ENCODE measurements at places on chromosomes 2 and 18.

DNA sequence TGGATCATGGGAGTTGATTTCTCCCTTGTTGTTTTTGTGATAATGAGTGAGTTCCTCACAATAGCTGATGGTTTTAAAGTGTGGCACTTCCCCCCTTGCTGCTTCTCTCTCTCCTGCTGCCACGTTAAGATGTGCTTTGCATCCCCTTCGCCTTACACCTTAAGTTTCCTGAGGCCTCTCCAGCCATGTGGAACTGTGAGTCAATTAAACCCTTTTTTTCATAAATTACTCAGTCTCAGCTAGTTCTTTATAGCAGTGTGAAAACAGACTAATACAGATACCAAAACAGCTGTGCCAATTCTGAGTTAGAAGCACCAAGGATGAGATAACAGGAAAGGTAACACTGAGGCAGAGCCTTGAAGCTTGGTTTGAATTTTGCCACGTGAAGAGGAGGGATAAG lies 44.7 kb downstream of the ITSN2 start:
- DNase-seq: no peak

GRCh38 chr2:219851169-219851568 lies 223.7 kb downstream of the SLC4A3 start:
- no peak for DNase-seq

GRCh38 chr2:36713310-36713709 lies 16.8 kb downstream of the VIT start:
- DNase-seq: no peak

DNA sequence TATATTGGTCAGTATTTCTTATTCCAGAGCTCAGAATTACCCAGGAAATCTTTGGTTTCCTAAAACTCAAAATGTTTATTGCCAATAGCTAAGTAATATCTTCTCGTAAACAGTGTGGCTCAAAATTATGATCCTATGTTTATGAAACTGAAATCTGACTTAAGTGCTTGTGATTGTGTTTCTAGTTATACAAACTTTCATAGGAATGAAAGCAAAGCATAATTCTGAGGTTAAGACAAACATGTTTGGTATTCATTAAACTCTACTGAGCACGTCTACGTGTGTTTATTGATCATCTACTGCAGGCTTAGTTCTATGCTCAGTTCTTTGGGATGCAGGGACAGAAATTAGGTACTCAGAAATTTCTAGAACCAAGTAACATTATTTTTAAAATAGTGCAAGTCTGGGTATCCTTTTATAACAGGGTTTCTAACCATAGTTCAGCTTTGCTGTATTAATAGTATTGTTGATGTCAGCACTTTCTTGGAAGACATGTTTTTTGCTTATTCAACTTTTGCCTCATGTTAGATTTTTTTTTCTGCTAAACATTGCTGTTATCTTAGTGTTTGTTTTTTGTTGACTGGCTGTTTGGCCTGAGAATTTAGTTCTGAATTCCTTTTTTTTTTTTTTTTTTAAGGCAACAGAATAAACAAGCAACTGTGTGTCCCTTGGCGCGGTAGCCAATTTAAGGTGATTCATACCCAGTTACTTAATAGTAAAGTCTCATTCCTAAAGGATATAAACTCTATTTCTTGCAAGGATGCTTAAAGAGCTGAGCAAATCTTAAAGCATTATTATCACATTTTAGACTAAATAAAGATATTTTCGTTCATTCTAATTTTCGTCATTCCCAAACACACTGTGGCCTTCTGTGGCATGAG lies 31.3 kb downstream of the PTPRM start:
- no peak for DNase-seq

DNA sequence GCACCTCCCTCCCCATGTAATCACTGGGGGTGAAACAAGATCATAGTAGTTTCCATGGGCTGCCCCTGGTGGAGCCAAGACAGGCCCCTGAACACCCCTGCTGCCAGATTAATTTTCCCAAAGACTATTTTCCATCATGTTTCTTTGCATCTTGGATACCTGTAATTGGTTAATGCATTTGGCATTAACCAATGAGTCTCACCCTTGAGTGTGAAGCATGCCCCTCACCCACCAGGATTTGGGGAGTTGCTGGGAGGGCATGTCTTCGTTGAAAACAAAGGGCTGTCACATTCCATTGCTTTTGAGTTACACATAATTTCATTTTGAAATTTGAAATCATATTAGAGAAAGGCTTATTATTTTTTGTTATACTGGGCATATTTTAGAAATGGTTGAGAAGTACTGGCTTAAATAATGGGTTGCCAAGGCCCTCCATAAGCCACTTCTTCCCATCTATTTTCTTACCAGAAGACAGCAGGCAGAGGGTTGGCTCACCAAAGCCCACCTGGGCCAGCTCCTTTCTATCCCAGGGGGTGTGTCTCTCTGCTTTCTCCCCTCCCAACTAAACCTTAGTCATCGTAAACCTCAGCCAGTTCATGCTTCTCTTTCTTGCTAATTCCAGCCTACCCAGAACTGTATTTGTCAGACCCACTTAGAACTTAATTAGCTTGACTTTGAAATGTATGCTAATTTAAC lies 51.8 kb downstream of the ATIC start:
- no peak for DNase-seq

DNA sequence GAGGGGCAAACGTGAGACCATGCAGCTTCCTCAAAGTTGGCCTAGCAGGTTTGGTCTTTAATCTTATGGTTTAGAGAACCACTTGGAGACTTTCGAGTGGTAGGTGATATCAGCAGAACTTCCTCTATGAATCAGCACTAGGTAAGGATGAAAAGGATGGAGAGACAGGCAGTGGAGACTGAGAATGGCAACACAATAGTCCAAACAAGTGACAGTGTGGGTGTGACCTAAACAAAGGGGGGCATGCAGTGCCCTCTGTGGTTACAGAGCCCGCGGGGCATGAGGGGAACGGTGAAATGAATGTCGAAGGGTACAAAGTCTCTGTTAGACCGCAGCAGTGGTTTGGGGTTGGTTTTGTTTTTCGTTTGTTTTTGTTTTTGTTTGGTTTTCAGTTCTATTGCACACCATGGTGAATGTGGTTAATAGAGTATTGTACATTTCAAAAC lies 143.9 kb downstream of the L3MBTL4 start:
- no peak for DNase-seq

- DNase-seq: no peak
Observed at GRCh38 chr2:11393711-11394236, 49.3 kb upstream of the ROCK2 start.

GRCh38 chr2:241344925-241345651 lies 11.0 kb upstream of the FARP2 start:
- DNase-seq: no peak

- no peak for DNase-seq
Observed at GRCh38 chr2:46394649-46395510, 84.5 kb upstream of the TMEM247 start.

- DNase-seq: no peak
Observed at GRCh38 chr2:19425419-19425818, 67.0 kb upstream of the OSR1 start.

DNA sequence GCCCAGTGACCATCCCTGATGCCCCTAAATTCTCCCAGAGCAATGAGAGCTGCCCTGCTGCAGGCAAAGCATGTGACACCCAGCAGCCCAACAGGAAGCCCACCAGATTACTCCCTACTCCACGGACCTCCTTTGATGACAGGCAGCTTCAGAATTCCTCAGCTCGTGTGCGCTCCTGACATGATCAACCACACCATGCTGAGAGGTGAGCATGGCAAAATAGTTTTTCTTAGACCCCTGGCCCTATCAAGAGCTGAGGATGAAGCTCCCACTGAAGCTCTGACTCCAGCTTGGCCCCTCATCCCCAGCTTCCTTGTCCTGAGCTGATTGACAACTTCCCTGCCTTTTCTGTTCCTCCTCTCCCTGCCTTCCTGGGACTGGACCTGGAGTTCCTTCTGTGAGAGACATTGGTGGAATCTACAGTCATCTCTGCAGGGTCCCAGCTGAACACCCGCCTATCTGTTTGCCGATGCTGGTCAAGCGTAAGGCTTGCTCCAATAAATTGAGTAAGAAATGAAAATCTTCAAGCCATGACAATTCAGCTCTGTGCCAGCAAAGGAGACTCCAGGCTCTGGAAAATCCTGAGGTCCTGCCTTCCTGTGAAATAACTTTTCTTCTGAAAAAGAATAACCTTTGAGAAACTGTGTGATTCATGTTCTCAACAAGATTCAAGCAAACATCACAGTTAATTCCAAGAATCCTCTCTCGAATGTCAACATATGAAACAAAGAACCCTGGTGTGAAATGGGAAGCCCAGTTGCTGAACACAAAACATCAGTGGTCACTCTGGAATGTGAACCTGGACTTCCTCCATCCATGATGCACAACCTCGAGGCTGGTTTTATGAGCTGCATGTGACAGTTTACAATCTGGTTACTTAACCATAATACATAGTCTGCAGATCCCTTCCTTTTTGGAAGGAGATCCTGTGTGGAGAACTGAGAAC lies 201.1 kb downstream of the SPP2 start:
- DNase-seq: no peak

GRCh38 chr18:58241877-58242276 lies 197.9 kb downstream of the NEDD4L start:
- no peak for DNase-seq

DNA sequence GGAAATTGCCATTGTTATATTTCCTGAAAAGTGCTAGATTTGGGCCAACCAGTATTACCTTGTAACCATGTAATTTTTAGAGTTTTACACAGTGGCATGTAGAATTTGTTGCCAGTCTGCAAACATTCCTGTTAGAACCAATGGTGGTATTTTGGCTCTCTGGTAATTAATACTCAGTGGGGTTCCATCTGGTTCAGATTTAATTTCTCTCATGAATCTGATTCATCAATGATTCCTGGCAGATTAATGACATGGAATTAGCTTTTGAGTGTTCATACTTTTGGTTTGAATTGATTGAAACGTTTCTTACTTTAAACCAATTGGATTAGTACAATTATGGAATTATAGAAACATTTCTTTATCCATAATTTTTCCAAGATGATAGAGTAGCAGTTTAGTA lies 93.2 kb downstream of the MC4R start:
- no peak for DNase-seq

- peak; percentile 36 for DNase-seq
Observed at GRCh38 chr2:200376513-200377354, 70.2 kb downstream of the SPATS2L start.
